ENCODE measurements at places on chromosomes 6 and 20.

- DNase-seq, result no peak
Observed at GRCh38 chr6:94570581-94570980, 1006.8 kb upstream of the MANEA start.

GRCh38 chr6:17470938-17471327 is 77.5 kb downstream of the CAP2 start:
- no peak for DNase-seq

DNA sequence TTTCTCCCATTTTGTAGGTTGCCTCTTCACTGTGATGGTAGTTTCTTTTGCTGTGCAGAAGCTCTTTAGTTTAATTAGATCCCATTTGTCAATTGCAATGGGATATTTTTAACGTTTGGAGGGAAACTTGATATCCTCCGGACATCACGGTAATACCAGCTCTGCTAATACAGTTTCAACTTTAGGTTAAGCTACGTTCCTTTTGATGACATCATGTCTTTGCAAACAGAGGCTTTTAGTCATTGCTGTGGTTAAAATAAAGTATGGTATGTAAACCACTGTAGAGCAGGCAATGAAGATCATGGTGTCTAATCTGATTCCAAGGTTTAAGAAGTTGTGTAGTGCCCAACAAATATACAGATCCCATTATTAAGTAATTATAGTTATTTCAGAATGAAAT is 168.0 kb upstream of the CHD6 start:
- DNase-seq, result no peak

DNA sequence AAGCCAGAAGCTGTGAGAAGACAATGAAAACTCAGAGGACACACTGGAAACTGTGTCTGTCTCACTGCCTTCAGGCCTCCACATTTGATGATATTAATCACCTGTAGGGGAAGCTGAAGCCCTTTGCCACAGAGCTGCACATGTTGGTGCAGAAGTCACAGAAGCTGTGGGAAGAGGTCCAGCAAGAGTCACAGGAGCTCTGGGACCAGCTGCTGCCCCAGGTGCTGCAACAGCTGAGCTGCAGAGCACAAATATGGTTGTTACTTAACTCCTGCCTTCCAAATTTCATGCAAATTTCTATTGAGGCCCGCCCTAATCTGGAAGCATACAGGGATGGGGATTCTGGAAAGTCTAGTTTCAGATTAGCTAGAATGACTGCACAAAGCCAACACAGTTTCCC is 169.3 kb downstream of the OGFRL1 start:
- DNase-seq, result no peak

DNA sequence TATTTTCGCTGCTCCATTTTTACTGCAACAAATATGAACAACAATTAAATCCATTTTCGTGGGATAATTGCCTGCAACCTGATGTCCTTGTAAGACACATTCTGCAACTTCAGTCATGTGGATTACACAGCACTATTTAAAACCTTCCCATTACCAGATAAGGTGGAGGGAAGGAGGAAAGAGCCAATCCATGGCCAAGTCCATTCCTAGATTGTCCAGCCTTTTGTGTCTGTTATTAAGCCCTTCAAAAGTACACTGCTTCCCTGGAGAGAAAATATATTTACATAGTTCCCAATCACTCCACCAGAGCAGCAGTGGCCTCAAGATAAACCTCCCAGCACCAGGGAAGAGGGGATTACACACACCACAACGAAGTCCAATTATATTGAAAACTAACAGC is 347.9 kb downstream of the CDH26 start:
- no peak for DNase-seq

GRCh38 chr6:47428288-47428687 is 49.3 kb upstream of the CD2AP start:
- DNase-seq, result no peak

- DNase-seq, result no peak
Observed at GRCh38 chr20:312067-312466, 13.3 kb upstream of the SOX12 start.

GRCh38 chr6:45438849-45439406 is 61.2 kb upstream of the SUPT3H start:
- no peak for DNase-seq

DNA sequence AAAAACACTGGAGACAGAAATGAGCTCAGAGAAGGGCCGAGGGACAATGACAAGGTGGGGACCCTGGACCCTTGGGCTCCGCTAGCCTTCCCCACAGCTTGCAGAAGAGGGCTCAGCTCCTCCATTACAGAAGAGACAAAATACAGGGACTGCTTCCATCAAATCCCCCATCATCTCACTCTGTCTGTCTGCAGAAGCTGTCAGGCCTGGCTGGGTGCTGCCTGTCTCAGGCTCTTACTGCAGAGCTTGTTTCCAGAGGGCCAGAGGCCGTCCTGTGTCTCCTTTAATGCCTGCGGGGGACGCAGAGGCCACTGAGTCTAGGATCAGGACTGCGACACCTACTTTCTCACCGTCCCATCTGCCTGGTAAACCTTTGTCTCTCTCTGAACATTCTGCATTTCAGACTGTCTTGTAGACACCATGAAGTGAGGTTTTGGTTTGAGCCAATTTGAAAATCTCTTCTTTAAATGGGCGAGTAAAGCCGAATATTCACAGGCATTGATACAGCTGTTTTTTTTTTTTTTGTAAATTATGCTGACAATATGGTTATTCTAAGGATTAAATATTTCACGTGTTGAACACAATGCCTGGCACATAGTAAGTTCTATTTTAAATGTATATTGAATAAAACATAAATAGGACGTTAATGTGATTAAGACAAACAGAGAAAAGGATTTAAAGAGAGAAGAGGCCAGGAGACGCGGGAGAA is 28.3 kb downstream of the RNASET2 start:
- DNase-seq, result no peak

DNA sequence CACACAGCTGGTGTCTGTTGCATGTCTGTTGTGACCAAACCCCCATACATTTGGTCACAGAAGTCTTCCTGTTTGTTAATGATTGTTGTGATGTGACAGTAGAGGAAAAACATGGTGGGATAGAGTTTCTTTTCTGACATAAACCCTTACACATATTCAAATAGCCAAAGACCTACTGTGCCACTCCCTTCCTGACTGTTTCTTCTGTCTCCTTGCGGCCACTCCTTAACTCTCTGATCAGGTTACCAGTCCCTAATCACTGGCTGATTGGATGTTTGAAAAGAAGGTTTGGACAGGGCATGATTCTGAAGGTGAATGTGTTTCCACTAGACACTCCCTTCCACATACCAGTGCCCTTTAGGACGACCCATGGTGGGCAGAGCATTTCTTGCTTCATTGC is 101.2 kb downstream of the SCP2D1 start:
- DNase-seq, result no peak

DNA sequence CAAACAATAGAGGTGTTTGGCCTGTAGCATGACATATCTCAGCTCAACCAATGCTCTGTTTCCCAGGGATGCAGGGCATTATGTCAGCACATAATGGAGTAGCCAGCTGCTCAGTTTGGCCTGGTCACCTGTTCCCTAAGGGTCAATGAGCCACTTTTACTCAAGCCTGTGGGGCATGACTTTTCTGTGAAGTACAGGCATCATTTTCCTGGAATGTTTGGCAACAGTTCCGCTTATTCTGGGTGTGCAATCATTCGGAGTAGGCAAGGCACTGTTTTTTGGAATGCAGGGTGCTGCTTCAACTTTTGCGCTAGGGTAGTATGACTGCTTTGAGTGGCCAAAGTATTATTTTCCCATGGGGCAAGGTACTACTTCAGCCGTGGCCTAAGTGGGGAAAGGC is 665.4 kb downstream of the EPHA7 start:
- no peak for DNase-seq

DNA sequence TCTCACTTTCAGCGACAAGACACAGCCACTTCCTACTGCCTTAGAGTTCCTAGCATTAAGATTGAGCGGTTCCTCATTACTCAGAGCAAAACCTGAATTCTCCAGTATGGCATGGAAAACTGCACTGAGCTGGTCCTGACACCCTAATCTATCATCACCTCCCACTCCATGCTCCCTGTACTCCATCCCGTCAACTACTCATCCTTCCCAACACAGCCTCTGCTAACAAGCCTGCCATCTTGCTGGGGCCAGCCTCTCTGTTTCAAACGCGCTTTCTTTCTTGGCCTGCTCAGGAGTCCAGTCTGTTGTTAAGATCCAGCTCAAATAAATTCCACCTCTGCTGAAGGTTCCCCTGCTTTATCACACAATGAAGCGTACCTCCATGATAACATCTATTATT is 12.0 kb downstream of the PRKN start:
- DNase-seq, result no peak
